ENCODE measurements at places on chromosomes 12 and 14. TPM values are rescaled to one million over a fixed set of nuclear protein-coding genes. Genes with fewer than 3 reads are reported as not detected.

CSAD gene
- total RNA-seq: 6.5 TPM

FOXG1 gene
- total RNA-seq: not detected

IAPP gene
- total RNA-seq: not detected

ZNF605 gene
- 6.5 TPM for total RNA-seq

DDX11 gene
- 19.7 TPM for total RNA-seq

FAM222A gene
- total RNA-seq: 0.17 TPM

FGF6 gene
- total RNA-seq: not detected

SLC5A8 gene
- not detected for total RNA-seq

HVCN1 gene
- 6.1 TPM for total RNA-seq
